Upper lobe of left lung (tissue), 6 donors: ENCODE measurements at places on chromosomes 2 and 18. TPM values are rescaled to one million over a fixed set of nuclear protein-coding genes. Genes with fewer than 3 reads are reported as not detected.

Gene ABCG8
- 0.20 TPM for total RNA-seq

- DNase-seq: no peak
Observed at GRCh38 chr18:75818383-75818782, 390.9 kb upstream of the SMIM21 start.

Gene GNLY
- 17.8 TPM for total RNA-seq

GRCh38 chr2:120613742-120614571 lies 121.7 kb upstream of the GLI2 start:
- no peak for DNase-seq

Gene THSD7B
- total RNA-seq: not detected

GRCh38 chr18:12933327-12933726 lies 14.5 kb upstream of the SEH1L start:
- DNase-seq: no peak

- DNase-seq: no peak
Observed at GRCh38 chr2:112756207-112756606, 8.2 kb downstream of the CKAP2L start.

Gene ABI2
- 35.6 TPM for total RNA-seq

Gene MC5R
- not detected for total RNA-seq

DNA sequence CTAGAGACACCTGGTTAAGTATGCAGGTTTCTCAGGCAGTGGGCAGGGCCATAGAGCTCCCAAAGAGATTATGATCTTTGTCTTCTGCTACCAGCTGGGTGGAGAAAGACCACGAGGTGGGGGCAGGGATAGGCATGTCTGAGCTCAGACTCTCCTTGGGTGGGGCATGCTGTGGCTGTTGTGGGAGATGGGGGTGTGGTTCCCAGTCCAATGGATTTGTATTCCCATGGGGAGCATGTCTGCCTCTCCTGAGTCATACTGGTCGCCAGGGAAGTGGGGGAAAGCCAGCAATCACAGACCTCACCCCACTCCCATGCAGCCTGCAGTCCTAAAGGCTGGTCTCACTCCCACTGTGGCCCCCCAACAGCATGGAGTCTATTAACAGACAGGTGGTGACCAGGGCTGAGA lies 31.4 kb upstream of the RHOB start:
- peak; percentile 8 for DNase-seq

DNA sequence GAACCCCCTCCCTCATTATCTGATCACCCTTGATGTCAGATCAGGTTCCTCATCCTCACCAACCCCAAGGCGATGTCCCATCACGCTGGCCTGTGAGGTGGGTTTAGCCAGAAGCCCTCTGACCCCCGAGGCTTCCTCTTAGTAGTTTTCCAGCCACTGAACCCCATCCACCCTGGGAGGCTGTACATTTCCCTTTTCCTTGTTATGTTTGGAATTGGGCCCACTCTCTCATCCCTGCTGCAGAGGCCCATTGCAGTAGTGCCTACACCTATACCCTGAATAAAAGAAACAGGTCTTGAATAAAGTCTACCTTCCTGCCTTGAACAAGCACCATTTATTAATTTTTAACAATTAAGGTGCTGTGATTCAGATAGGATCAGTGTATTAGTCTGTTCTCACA lies 80.1 kb downstream of the NCAPH start:
- no peak for DNase-seq

DNA sequence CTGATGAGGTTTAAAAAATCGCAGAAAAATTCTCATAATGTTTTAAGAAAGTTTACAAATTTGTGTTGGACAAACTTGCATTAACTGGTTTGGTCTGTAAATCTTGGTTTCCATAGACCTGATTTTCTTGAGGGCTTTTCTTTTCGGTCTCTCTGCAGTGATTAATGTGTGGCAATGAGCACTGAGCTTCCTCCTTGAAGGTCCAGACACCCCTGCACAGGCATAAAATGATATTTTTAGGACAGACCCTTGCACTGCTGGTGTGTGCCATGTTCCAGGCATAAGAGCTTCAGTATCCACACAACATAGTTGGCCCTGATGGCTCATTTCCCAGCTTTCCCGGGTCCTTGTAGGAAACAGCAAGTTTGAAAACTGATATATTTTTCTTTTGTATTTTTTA lies 33.7 kb downstream of the MRPL33 start:
- no peak for DNase-seq

GRCh38 chr18:63311118-63312018 lies 8.2 kb downstream of the BCL2 start:
- no peak for DNase-seq

DNA sequence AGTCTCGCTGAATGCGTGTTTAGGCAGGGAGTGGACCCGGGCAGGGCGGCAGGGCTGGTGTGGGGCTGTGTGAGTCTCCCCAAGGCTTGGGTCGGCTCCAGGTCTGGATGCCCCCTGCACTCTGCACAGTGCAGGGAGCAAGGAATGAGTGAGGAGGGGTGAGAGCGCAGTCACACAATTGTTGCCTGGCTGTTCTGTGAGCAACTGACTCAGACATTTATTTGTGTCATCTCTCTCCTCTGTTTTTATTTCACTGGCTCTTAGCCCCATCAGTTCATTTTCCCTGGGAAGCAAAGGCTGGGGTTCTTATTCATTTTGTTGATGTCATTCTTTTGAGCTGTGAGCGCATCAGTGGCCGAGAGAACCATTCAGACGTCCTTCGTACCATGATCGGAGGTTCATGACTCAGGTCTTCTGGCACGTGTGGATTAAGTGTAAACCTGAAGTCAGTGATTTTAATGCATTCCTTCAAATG lies 61.1 kb downstream of the GATA6 start:
- DNase-seq: no peak

Gene SIX3
- not detected for total RNA-seq

DNA sequence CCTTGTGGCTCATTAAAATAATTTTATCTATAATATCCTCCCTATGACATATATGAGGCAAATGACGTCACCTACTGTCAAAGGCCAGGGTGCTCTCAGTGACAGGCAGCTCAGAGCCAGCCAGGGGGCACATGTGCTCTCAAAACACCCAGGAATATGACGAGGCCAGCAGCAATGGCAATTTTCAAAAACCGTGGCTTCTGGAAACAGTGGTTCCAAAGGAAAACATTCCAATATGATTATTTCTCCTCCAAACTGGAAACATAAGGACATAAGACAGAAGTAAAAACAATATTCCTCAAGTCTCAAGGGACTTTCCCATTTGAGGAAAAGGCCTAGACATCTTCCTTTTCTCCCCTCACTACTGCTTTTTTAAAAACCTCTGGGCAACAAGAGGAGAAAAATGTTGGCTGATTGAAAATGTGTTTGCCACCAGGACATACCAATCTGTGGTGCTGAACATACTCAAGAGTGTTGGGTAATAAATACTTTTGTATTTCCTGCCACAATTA lies 40.8 kb downstream of the RNF152 start:
- no peak for DNase-seq

- no peak for DNase-seq
Observed at GRCh38 chr2:200089040-200089755, 133.8 kb downstream of the MAIP1 start.

Gene ACTG2
- 27.0 TPM for total RNA-seq

Gene DNAJB2
- 79.7 TPM for total RNA-seq

DNA sequence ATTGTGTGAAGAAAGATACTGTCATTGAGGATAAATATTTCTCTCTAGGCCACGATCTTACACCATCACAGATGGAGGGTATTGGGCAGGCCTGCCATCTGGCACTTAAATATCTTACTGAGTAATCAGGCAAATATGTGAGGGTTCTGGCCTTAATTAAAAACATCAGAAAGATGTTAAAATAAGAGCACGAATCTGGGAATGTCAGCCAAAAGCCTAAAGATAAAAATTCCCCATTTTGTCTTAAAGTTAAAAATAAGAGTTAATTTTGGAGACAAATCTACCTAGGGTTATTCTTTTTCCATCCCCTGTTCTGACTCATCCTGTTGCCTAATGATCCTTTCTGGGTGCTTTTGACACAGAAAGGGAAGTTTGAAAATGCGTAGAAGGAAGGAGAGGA lies 121.0 kb downstream of the SUCLG1 start:
- DNase-seq: no peak

- no peak for DNase-seq
Observed at GRCh38 chr18:9839211-9839610, 46.6 kb upstream of the TXNDC2 start.

- no peak for DNase-seq
Observed at GRCh38 chr2:234670052-234670451, 173.2 kb upstream of the ARL4C start.

DNA sequence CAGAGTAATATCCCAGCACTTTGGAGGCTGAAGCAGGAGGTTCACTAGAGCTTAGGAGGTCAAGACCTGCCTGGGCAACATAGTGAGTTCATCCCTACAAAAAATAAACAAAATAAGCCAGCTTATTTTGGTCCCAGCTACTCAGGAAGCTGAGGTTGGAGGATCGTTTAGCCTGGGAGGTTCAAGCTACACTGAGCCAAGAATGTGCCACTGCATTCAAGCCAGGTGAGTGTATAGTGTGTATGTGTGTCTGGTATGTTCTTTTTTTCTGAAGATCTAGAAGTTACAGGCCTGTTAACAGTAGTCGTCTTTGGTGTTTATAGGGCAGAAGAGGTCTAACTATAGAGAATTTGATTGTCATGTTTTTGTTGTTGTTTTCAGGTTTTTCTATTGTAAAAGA lies 40.2 kb downstream of the ZC3H15 start:
- DNase-seq: no peak

Gene PTGR3
- total RNA-seq: 36.8 TPM

Gene ACADL
- 20.1 TPM for total RNA-seq

GRCh38 chr2:65877331-65878010 lies 445.1 kb upstream of the SPRED2 start:
- DNase-seq: no peak

Gene AQP12B
- total RNA-seq: not detected

Gene CDH20
- not detected for total RNA-seq

DNA sequence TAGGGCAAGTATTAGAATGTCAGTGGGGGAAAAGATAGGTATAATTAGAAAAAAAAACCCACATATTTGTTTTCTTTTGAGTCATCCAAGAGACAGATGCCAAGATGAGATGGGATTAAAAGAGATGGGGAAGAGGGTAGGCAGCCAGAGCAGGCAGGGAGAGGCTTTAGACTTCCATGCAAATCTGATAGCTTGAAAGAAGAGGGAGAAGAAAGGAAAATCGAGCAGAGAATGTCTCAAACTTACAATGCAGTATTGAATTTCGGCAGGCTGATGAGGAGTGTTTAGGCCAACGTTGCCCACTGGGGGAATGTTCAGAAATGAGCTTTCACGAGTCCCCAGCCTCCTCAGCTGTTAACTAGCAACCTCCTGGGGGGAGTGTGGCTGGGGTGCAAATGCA lies 91.3 kb downstream of the SPATS2L start:
- DNase-seq: no peak

DNA sequence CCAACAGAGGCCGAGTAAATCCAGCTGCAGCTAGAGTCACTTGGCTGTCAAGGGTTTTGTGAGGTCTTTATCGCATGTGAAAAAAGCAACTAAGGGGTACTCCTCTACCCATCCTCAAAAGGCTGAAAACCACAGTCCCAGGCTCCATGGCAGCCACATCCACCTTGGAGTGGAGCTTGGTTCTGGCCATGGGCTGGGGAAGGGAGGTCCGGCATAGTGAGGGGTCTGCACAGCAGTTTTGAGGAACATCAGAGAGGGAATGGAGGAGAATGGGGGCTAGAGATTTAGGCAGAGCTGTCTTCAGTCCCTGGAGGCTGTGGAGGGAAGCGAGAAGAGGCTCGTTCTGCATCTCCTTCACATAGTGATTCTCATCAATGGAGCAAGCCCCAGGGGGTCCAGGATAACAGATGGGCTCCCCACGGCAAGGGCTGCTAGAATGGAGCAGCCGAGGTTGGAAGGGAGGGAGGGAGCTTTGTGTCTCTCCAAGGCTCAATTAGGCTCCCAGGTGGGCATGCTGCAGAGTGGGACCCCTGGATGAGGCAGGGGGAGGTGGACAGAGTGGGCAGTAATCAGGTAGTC lies 21.0 kb downstream of the MROH2A start:
- peak; percentile 8 for DNase-seq

GRCh38 chr2:21452263-21452662 lies 328.5 kb downstream of the TDRD15 start:
- DNase-seq: no peak

DNA sequence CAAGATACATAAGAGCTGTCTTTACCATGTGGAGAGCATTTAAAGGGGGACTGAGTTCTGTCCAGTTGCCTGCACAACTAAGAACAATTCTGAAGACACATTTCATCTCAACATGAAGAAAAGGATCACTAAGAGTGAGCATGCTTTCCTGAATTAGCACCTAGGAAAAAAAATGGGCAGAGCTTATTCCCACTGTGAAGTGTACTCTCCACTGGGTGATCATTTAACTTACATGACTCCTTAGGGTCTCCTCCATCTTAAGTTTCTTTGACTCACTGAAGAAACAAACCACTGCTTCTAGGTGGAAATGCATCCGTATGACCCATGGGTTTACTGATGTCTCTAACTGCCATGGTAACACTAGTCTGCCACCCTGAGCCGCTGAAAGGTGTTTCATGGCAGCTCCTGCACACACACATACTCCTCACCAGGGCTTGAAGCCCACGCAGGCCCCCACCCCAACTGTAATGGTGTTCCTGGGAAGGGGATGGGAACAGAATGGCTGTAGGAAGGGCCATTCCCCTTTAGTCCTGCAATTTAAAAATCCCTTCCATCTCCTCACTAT lies 27.1 kb downstream of the HDLBP start:
- no peak for DNase-seq

Gene ALPG
- 2.3 TPM for total RNA-seq

Gene LDLRAD4
- 26.6 TPM for total RNA-seq

Gene ILKAP
- 42.7 TPM for total RNA-seq

DNA sequence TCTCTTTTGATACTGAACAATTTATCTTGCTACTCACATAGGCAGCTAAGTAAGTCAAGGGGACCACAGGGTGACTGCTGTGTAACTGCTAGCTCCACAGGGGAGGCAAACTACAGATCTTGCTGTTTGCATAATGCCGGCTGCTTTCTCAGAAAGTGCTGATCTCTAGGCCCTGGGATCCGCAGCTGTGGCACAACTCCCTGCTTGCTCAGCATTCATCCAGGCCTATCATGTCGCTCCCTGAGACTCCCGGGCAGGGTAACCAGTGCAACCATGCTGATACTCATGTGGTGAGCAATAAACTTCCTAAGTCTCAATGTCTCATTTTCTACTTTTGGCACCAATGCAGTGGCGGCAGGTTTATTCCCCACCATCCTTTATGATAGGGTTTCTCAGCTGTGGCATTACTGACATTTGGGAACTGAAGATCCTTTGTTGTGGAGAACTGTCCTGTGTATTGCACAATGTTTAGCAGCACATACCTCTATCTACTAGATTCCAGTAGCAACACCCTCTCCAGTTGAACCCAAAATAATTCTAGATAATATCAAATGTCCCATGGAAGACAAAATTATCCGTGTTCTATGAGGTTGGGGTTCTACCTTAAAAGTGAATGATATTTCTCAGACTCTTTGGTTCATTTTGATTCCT lies 1101.3 kb downstream of the LRP1B start:
- DNase-seq: no peak

Gene NFU1
- total RNA-seq: 28.9 TPM

GRCh38 chr18:45325778-45326177 lies 289.5 kb upstream of the SLC14A2 start:
- DNase-seq: no peak

Gene PLCD4
- 0.40 TPM for total RNA-seq
